ENCODE measurements at places on chromosomes 13 and 19.

DNA sequence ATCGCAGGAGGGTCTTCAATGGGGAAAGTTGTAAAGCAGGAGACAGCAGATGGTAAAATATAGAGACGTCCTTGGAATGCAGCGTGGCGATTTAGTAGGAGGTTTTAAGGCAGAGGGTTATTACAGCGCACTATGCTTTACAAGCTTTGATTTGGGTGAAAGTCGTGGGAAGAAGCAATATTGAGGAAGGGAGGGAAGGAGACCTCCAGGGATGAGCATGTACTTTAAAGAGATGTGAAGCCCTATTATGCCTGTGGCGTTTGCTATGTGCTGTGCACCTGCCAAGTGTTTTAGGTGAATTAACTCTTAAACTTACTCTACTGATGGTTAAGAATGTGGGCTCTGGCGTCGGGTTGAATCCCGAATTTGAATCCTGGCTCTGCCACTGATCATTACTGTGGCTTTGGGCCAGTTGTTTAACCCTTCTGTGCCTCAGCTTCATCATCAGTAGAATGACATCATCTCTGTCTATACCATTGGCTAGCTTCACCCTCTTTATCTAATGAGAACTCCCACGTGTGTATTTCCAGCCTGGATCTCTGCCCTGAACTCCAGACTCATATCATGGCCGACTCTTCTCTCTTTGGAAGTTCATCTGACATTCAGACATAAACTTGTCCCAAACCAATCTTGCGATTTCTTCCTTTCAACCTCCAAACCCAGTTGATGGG is 583 bp downstream of the CCDC61 start:
- no peak for DNase-seq

DNA sequence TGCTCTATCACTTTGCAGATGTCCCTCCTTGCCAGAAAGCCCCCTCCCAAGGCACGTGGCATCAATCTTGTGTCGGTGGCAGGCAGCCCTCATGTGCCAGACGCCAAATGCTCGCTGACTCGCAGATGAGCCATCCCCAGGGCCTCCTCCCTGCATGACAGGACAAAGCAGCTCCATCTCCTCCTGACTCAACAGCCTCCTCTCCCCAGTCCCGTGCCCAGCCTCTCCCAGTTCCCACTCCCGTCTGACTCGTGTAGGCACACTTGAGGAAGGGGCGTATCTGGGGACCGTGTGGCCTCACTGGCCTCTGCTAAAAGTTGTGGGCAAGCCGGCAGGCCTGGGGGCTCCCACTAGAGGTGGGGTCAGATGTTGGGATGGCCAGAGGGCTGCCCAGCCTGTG is 133.6 kb downstream of the STK24 start:
- no peak for DNase-seq

GRCh38 chr13:66071029-66071428 is 1159.1 kb downstream of the PCDH9 start:
- no peak for DNase-seq

DNA sequence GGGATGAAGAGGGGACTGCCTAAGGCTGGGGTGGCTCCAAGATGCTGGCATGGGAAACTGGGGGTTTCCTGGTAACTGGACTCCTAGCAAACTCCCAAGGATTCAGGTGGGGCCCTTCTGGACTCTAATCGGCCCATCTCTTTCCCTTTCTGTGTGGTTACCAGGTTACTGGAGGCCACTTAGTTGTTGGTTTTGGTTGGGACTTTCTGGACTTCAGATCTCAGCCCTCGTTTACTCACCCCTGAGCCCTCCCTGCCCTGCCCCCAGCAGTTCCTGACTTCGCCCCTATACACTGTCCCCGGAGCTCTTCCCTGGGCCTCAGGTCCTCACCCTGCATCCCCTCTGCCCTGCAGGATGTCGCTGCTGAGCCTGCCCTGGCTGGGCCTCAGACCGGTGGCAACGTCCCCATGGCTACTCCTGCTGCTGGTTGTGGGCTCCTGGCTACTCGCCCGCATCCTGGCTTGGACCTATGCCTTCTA is 328 bp downstream of the CYP4F12 start:
- DNase-seq = no peak

- no peak for DNase-seq
Observed at GRCh38 chr13:74761801-74762757, 627.9 kb upstream of the KLF12 start.

GRCh38 chr19:45448887-45449299 is 18.9 kb upstream of the FOSB start:
- no peak for DNase-seq

Data from central memory CD8-positive, alpha-beta T cell (primary cell).